ENCODE measurements at places on chromosomes 11 and 22.

- DNase-seq, result no peak
Measured at GRCh38 chr11:587978-588380, 11.7 kb downstream of the PHRF1 start.

DNA sequence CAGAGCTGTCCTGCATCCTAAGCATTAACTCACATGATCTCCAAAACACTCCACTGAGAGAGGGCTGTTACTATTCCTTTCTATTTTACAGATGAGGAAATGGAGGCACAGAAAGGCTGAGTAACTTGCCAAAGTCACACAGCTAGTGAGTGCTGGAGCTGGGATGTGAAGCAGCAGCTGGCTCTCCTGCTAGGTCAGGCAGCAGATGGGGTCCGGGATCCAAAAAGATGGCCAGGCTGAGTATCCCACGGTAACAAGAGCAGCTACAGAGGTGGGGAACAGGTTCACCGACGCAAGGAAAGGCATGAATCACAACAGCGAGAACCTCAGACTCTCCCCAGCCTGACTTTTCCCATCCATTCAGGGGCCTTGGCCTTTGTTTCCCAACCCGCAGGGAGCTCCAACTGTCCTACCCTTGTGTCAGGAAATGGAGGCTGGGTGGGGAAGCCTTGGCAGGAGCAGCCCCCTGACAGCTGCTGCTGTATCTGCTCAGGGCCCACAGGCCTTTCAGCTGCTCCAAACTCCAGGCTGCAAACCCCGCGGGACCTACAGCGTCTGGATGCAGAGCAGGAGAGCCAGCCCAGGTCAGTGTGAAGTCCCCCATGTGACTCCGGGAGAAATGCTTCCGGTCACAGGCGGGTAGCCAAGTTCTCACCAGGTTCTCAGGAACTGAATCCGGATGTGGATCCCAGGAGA, 29.5 kb downstream of the DKK3 start:
- no peak for DNase-seq

- DNase-seq, result peak; percentile 19
Measured at GRCh38 chr11:46277622-46278386, at the start of gene CREB3L1. TSS of gene CREB3L1 (plus strand) at chr11:46277662. CDS start at chr11:46278112, 450 bp downstream.

DNA sequence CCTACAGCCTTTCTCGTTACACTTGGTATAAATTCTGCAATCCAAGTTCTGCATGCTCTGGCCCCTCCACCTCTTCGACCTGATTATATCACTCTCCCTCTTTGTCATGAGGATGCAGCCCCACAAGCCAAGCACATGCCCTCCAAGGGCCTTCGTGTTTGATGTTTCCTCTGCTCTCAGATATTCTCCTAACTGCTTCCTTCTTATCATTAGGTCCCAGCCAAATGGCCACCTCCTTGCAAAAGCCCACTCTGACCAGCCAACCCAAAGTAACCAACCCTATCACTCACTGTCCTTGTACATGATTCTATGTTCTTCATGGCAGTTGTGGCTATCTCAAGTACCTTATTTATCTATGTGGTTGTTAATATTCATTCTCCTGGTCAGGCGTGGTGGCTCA, 38.3 kb upstream of the LRRC55 start:
- DNase-seq, result no peak

- no peak for DNase-seq
Measured at GRCh38 chr22:17477391-17477833, 85.9 kb upstream of the SLC25A18 start.

GRCh38 chr22:48277868-48278581, 1515.6 kb downstream of the TBC1D22A start:
- no peak for DNase-seq

DNA sequence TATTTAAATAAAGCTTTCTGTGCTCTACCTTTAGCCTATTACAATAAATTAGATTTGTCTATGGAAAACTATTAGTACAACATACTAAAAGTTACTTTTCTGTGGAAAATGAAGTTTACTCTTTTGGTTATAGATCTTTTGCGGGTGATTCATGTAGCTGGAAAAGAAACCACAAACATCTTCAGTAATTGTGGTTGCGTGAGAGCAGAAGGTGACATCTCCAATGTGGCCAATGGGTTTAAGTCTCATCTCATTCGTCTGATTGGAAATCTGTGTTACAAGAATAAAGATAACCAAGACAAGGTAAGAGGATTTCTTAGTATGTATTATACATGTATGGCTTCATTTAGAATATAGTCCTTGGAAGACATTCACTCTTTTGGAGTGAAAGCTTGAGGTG, 68.6 kb downstream of the ATXN10 start:
- no peak for DNase-seq

- DNase-seq, result no peak
Measured at GRCh38 chr11:109986488-109986887, 106.7 kb upstream of the ZC3H12C start.

DNA sequence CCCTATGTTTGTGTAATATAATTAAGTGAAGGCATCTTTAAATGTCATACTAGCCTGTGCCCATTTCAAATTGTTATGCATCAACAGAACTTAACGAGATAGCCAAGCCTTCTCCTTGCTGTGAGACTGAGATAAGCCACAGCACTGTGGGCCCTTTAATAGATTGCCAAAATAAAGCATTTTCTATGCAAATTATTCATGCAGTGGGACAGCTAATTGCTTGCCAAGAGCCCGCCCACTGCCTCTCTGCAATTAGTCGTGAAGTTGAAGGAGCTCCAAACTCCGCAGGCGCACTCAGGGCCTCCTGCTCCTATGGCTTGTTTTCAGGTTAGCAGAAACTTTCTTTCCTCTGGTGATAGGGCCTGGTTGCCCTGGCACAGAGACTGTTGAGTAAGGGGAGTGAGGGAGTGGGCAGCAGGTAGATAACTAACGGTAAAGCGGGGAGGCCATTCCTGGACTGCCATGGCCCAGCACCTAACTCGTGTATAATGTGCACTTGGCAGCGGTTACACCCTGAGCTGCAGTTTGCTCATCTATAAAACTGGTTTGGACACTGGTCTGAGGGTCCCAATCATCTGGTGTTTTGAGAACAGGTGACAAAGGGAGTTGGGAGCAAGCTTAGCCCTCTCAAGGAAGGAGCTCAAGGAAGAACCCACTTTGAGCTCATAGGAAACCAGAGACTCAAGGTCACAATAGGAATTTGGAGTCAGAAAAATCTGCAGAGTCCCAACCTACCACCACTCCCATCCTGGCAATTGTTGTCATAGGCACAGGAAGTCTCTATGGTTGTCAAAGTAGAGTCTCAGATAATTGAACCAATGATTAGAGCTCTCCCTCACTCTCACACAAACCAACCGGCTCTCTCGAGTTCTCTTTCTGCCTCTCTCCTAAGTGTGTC, 33.9 kb upstream of the RIC3 start:
- DNase-seq, result no peak

DNA sequence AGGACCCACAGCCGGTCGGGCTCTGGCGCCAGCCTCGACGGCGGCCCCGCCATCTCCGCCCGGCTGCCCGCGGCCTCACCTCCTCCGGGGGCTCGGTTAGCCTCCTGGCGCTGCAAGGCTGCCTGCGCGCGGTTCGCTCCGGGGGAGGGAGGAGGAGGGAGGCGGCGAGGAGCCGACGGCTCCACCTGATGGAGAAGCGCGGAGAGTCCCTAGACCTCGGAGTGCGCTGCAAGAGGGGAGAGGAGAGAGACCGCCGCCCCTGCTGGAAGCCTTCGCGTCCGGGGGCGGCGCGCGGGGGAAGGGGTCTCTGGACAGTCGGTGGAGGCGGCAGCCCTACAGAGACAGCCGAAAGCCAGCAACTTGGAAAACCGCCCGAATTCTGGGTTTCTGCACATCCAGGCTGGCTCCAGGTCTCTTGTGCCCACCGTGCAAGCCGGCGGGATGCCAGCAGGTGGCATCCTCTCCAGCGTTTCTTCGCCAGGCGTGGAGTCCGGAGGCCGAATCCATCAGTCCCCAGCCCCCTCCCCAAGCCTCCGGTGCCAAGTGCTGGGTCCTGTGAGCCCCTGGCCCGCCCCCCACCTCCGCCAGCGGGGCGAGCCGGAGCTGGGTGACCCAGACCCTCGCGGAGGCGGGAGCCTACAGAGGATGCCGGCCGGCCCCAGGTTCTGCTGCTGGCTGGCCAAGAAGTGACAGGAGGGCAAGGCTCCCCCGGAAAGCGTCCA, 2.9 kb upstream of the KIRREL3 start:
- DNase-seq, result peak; percentile 70

DNA sequence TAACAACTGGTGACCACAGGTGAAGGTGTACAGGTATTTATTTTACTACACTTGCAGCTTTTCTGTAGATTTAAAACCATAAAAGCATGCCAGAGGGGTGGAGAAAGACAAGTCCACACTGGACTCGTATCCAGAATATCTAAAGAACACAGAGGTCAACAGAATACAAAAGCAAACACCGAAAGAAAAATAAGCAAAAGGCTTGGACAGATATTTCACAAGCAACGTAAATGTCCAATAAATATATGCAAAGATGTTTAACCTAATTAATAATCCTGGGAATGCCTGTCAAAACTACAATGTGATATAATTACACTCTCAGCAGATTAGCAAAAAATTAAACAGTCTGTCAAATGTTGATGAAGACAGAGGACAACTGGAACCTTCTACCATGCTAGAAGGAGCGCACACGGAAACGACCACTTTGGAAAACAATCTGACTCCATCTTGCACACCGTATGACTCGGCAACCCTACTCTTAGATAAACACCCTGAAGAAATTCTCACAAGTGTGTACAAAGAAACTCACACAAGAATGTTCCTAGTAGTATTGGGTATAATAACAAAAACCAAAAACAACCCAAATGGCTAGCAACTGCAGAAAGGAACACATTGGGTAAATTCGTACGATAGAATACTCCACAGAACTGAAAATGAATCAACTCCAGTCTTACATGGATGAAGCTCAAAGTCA, 27.2 kb downstream of the GNB1L start:
- DNase-seq, result no peak

GRCh38 chr11:7050191-7050590, 29.9 kb downstream of the NLRP14 start:
- DNase-seq, result no peak

GRCh38 chr11:117513666-117514065, 186.0 kb downstream of the CEP164 start:
- no peak for DNase-seq

- DNase-seq, result no peak
Measured at GRCh38 chr22:49936018-49936972, 17.9 kb downstream of the CRELD2 start.

DNA sequence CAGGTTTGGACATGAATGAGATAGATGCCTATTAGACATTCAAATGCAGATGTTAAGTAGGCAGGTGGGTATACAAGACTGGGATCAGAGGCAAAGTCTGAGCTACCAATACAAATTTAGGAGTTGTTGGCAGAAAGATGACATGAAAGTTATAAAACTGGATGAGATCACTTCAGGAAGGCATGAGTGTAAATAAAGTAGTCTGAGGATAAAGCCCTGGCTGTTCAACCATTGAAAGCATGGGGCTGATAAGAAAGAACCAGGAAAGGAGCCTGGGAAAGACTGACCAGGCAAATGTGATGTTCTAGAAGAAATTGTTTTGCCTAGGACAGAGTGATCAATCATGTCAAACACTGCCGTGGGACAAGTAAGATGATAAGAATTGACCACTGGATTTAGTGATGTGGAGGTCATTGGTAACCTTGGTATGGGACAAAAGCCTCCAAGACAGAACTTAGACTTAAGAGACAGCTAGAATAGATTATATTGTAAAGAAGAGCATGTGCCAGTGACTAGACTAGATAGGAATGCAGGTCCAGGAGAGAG, 98.5 kb downstream of the EHF start:
- DNase-seq, result no peak

DNA sequence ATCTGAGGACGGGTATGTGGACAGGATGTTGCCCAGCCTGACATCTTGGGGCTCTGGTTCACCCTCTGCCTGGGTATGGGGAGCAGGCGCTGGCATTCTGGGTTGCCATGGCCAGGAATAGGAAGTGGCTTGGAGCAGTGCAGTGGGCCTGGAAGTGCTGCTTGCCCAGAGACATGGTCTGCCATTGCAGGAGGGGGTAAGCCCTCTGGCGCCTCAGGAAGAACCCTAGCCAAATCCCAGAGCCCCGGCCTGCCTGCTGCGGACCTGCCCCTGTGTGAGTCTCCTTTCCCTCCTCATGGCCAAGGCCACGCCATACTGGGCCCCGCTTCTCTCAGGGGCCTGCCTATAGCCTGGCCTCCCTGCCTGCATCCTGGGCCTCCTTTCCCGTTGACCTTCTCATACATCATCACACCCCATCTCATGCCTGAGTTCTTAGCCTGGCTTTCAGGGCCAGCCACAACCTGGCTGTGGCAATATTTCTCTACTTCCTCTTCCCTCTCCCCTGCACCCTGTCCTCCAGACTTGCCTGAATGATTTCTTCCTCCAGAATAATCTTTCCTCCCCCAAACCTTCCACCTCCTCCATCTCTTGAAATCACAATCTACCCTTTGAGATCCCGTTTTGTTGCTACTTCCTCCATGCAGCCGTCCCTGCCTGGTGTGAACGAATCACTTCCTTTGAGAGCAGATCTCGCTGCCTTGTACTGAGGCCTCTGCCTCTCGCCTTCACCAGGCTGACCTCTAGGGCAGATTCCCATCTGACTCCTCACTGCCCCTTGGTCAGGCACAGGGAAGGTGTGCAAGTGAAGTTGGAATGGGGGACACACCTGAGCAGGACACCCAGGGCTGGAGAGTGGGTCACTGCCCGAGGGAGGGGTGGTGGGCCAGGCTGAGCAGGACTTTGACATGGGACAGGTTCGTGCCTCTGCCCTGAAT, 5.2 kb downstream of the CAPN5 start:
- no peak for DNase-seq

DNA sequence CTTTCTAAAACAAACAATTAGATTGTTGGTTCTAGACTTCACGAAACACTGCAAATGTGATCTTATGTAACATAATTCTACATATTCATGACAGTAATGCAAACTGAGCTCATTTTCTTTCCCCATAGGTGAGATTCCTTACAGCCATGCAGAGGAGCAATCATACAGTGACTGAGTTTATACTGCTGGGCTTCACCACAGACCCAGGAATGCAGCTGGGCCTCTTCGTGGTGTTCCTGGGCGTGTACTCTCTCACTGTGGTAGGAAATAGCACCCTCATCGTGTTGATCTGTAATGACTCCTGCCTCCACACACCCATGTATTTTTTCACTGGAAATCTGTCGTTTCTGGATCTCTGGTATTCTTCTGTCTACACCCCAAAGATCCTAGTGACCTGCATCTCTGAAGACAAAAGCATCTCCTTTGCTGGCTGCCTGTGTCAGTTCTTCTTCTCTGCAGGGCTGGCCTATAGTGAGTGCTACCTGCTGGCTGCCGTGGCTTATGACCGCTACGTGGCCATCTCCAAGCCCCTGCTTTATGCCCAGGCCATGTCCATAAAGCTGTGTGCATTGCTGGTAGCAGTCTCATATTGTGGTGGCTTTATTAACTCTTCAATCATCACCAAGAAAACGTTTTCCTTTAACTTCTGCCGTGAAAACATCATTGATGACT, 1.5 kb downstream of the OR9G1 start:
- DNase-seq, result no peak

GRCh38 chr22:38718414-38718813, 12.7 kb downstream of the GTPBP1 start:
- DNase-seq, result no peak

Measured in DMS79 (cell line).